ENCODE measurements at places on chromosomes 7 and 10.

- H3K4me1 ChIP-seq = no peaks in the 10 kb centered on the region
- no peak overlapping the region for H3K27ac ChIP-seq
- H3K36me3 ChIP-seq = no peaks in the 10 kb centered on the region
- H3K4me3 ChIP-seq = no peak overlapping the region
- H3K27me3 ChIP-seq = peaks cover 37% of the 10 kb centered on the region
- no peak for DNase-seq
Observed at GRCh38 chr10:124319926-124320391, 98.8 kb downstream of the OAT start.

GRCh38 chr7:102103027-102103372 is 183.7 kb upstream of the SH2B2 start:
- H3K36me3 ChIP-seq = peaks cover 65% of the 10 kb centered on the region
- DNase-seq = no peak
- no peaks in the 10 kb centered on the region for H3K27me3 ChIP-seq
- no peak overlapping the region for H3K27ac ChIP-seq
- no peaks in the 10 kb centered on the region for H3K4me1 ChIP-seq

DNA sequence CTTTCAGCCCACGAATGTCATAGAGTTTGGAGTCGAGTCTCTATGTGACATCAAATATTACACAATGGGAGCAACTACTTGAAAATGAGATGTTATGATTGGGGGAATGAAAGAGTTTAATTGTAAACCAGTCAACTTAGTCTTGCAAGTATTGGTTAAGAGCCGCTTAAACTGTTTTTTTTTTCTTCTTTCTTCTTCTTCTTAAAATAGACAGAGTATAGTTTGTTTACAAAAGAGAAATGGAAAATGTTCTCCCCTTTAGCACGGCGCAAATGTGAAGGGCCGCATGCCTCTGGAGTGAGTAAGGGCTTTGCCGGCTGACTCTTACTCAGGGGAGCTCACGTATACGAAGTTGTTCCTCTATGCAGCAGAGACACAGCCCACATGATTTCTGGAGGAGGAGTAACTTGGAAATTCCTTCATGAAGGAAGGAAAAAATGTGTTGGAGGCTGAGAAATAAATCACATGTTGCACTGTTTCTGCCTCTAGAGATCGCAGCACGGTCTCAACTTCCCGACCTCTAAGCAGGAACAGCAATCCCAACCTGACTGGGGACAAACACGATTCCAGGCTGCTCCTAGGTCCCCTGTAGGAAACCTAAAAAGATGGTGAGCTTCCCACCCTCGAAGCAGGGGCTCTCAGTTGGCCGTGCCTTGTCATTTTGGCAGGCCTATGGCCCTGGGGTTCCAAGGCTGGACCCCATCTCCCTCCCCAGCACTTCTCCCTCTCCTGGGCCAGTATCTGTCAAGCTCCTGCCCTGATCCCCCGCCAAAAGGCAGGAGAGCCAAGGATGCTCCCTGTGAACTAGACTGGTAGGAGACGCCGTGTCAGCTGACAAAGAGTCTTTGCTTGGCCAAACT is 44.8 kb downstream of the MYOF start:
- peak overlapping the region; percentile 97 for H3K27ac ChIP-seq
- peak; percentile 69 for DNase-seq
- peak overlapping the region; percentile 51 for H3K4me3 ChIP-seq
- H3K27me3 ChIP-seq = no peaks in the 10 kb centered on the region
- no peaks in the 10 kb centered on the region for H3K36me3 ChIP-seq

DNA sequence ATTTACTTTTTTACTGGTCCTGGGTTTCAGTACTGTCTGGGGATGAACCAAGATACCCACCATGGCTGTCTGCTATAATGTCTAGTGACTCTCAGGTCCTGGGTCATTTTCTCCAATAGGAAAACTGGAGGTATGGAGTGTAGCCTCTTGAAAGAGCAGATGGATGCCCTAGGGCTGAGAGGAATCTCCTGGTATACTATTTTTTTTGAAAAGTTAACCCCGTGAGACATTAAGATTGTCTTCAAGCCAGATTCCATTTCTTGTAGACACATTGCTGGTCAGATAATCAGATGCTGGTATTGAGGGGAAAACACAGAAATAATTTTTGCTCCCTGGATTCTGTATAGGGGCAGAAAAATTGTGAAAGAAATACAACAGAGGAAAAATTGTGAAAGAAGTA is 97.3 kb downstream of the ZNF680 start:
- H3K27me3 ChIP-seq = no peaks in the 10 kb centered on the region
- DNase-seq = no peak
- H3K27ac ChIP-seq = no peak overlapping the region
- H3K4me3 ChIP-seq = no peak overlapping the region
- H3K4me1 ChIP-seq = peaks cover 7% of the 10 kb centered on the region

- no peak for DNase-seq
- H3K4me1 ChIP-seq = peaks cover 65% of the 10 kb centered on the region
- H3K36me3 ChIP-seq = no peaks in the 10 kb centered on the region
- peak overlapping the region; percentile 46 for H3K4me3 ChIP-seq
- peak overlapping the region; percentile 81 for H3K27ac ChIP-seq
Observed at GRCh38 chr10:74586088-74586585, 240.3 kb upstream of the KAT6B start.

- H3K4me1 ChIP-seq = peaks cover 83% of the 10 kb centered on the region
- no peaks in the 10 kb centered on the region for H3K27me3 ChIP-seq
- DNase-seq = no peak
- no peaks in the 10 kb centered on the region for H3K36me3 ChIP-seq
- H3K4me3 ChIP-seq = peak overlapping the region; percentile 19
- H3K27ac ChIP-seq = peak overlapping the region; percentile 87
Observed at GRCh38 chr7:47482013-47482875, 99.7 kb downstream of the TNS3 start.

DNA sequence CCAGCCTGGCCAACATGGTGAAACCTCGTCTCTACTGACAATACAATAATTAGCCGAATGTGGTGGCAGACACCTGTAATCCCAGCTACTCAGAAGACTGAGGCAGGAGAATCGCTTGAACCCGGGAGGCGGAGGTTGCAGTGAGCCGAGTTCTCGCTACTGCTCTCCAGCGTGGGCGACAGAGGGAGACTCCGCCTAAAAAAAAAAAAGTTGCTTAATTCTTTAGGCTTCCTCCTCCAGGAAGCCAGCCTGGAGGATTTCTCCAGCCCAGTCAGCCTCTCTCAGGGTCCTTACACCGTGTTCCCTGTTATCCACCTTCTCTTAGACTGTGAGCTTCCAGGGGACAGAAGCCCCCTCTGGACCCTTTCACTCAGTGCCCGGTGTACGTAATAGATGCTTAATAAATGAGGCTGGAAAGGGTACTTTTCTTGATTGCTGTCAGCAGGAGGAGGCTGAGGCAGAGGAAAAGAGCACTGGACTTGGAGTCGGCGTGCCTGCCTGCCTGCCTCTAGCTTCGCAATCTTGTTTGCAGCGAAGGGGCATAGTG is 16.4 kb upstream of the NODAL start:
- H3K27ac ChIP-seq = peak overlapping the region; percentile 89
- H3K27me3 ChIP-seq = no peaks in the 10 kb centered on the region
- H3K36me3 ChIP-seq = no peaks in the 10 kb centered on the region
- peaks cover 43% of the 10 kb centered on the region for H3K4me1 ChIP-seq
- peak overlapping the region; percentile 69 for H3K4me3 ChIP-seq
- DNase-seq = no peak

- peaks cover 8% of the 10 kb centered on the region for H3K36me3 ChIP-seq
- no peaks in the 10 kb centered on the region for H3K27me3 ChIP-seq
- H3K4me3 ChIP-seq = no peak overlapping the region
Observed at GRCh38 chr7:117124591-117125220, 171.4 kb downstream of the ST7 start.

GRCh38 chr10:47076949-47077361 is 165.7 kb downstream of the PTPN20 start:
- H3K27me3 ChIP-seq = peaks cover 84% of the 10 kb centered on the region
- H3K27ac ChIP-seq = no peak overlapping the region
- DNase-seq = no peak
- no peaks in the 10 kb centered on the region for H3K36me3 ChIP-seq
- H3K4me3 ChIP-seq = no peak overlapping the region
- no peaks in the 10 kb centered on the region for H3K4me1 ChIP-seq

DNA sequence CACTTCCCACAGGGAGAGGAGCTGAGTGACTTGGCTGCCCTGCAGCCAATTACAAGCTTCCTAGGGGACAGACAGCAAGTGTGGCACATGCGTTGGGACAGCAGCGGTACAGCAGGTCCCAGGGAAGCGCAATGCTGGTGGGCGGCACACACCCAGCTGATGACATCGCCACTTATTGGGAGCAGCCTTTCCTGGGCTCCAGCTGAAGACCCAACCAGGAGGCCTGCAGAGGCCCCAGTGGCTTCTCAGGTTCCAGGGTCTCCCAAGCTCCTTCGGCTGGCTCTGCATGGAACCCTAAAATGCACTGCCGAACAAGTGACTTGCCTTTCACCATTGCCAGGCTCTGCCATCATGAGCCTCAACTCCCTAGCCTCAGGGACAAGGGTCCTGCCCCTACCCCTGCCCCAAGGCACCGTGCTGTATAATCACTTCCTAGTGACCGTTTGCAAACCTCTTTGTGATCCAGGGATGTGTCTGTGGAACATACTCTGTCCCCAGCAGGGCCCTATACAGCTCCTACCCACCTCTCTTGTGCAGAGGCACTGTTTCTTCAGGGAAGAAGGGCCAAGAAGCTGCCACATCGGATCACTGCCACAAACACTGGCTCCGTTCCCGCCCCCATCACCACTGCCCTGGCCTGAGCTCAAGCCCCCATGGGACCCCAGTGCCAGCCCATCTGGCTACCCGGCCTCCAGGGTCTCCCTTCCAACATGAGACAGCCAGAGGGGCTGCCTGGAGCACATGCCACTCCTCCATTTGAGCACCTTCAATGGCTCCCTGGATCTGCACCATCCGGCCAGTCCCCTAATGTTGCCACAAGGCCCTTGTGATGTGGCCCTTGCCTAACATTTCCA is 19.3 kb upstream of the SLIT1 start:
- H3K27me3 ChIP-seq = peaks cover 68% of the 10 kb centered on the region
- H3K4me1 ChIP-seq = no peaks in the 10 kb centered on the region
- no peak for DNase-seq
- H3K27ac ChIP-seq = no peak overlapping the region

- no peak overlapping the region for H3K4me3 ChIP-seq
- H3K27me3 ChIP-seq = no peaks in the 10 kb centered on the region
- no peak for DNase-seq
- H3K27ac ChIP-seq = no peak overlapping the region
Observed at GRCh38 chr10:105352827-105353226, 711.7 kb downstream of the SORCS3 start.

DNA sequence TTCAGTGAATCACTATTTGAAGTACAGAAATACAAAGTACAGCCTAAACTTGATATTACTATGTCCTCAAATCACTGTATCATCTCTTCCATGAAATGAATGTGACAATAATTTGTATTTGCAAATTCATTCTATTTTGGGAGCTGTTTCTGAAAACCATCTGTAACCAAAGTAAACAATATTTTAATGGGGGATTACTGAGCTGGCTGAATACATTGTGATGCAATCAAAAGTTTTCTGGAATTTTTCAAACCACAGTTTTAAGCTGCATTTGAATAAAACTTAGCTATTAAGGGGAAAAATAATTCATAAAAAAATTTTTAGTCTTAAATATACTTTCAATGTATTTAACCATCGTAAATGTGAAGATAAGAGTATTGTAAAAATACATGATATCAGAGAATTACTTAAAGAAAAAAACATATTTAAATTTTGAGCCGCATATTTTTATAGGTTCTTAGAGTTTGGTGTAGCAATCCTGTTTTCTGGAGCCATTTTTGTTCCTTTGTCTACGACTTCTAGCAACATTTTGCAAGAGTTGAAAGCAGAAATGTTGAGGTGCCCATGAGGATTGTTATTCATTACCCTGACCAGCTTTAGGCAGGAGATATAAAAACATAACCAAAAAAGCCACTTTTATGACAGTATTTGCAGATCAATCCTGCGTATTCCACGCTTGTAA is 45.9 kb upstream of the AGMO start:
- no peak overlapping the region for H3K4me3 ChIP-seq
- H3K27me3 ChIP-seq = no peaks in the 10 kb centered on the region

DNA sequence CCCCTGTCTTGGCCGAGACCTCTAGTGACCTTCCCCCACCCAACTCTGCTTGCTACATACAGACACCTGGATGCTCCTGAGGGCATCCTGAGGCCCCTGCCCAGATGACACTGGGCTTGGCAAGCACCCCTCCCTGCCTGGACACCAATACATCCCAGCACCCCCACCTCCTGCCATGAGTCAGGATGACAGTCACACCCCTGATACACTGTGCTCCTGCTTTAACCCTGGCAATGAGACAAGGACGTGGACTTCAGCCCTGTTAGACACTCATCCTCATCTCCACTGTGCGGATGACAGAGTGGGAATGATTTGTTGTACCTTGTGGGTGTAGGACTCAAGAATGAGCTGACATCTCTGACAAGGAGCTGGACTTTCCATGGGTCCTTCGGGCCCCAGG is 186.3 kb upstream of the ADCY1 start:
- H3K27me3 ChIP-seq = peaks cover 16% of the 10 kb centered on the region
- no peaks in the 10 kb centered on the region for H3K36me3 ChIP-seq

DNA sequence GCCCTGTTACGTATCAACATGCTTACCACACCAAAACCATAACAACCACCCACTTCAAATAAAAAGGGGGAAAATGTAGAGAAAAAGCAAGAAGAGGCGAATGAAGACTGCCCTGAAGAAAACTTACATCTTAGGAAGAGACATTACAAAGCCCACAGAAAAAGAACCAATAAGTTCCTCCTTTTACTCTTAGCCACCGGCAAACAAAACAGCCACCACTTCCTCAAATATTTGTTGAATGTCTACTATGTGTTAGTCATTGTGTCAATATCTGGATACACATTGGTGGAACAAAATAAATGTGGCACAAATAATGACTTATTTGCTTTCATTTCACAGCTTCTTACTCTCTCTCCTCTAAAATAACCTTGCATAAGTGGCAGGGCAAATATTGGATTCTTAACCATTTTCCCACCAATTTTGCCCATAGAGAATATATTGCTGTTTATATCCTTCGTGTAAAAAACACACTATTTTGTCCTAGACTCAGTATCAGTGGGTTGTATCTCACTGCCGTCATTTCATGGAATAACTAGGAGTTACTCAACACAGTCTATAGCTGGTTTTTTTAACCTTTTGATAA is 106.8 kb downstream of the ANK3 start:
- peak overlapping the region; percentile 81 for H3K27ac ChIP-seq
- no peak for DNase-seq
- peaks cover 68% of the 10 kb centered on the region for H3K4me1 ChIP-seq

DNA sequence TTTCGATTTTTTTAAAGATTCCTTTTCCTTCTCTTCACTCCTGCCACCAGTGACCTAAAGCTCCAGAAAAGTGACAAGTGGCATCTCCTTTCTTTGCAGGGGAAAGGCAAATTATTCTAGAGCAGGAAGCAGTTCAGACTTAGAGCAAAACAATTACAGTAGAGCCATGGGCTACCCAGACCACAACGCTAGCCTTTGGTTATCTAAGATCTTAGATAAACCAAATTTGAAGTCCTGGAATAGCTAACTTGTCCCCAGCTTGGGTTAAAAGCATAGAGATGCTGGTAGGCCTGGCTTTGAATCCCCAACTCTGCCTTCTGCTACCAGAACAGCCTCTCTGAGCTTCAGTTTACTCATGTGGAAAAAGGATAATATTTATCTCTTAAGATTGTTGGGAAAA is 38.4 kb downstream of the LGI1 start:
- H3K4me1 ChIP-seq = no peaks in the 10 kb centered on the region
- H3K4me3 ChIP-seq = no peak overlapping the region
- H3K27ac ChIP-seq = no peak overlapping the region
- no peak for DNase-seq
- no peaks in the 10 kb centered on the region for H3K36me3 ChIP-seq
